ENCODE measurements at places on chromosomes 1 and 21. TPM values are rescaled to one million over a fixed set of nuclear protein-coding genes. Genes with fewer than 3 reads are reported as not detected.

The ADGRB2 gene
- total RNA-seq: 5.5 TPM

The TRIM67 gene
- total RNA-seq: 0.05 TPM

The C1orf116 gene
- 31.9 TPM for total RNA-seq

The PRAMEF14 gene
- total RNA-seq: not detected

GRCh38 chr1:185734929-185735700, 924 bp downstream of the HMCN1 start:
- H3K27ac ChIP-seq: peak overlapping the region; percentile 22
- no peak for DNase-seq

DNA sequence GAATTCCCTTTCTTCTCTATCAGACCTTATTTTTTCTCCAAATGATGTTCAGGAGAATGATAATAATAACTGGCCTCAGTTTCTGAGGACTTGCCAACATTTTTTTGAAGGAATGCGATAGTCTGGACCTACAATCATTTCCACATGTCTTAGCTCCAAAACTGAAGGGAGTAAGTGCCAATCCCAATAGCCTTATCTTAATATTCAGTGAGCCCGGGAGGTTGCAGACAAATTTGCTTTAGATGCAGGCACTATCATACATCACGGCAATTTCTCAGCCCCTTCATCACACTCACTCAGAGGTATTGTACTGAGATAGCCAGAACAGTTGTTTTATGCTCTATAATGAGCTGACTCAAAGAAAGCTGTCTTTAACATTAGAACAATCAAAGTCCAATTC, 796.9 kb downstream of the ADGRL2 start:
- no peak overlapping the region for H3K27ac ChIP-seq
- no peaks in the 10 kb centered on the region for H3K27me3 ChIP-seq
- H3K4me3 ChIP-seq: no peak overlapping the region
- no peak for DNase-seq
- no peaks in the 10 kb centered on the region for H3K36me3 ChIP-seq

- H3K4me3 ChIP-seq: no peak overlapping the region
- peaks cover 6% of the 10 kb centered on the region for H3K27me3 ChIP-seq
- H3K36me3 ChIP-seq: no peaks in the 10 kb centered on the region
- no peak for DNase-seq
- H3K4me1 ChIP-seq: no peaks in the 10 kb centered on the region
- no peak overlapping the region for H3K27ac ChIP-seq
Observed at GRCh38 chr1:162656266-162656665, 24.0 kb downstream of the DDR2 start.

GRCh38 chr1:186244825-186245224, 130.2 kb downstream of the TPR start:
- H3K4me3 ChIP-seq: no peak overlapping the region
- DNase-seq: no peak
- no peak overlapping the region for H3K27ac ChIP-seq
- no peaks in the 10 kb centered on the region for H3K36me3 ChIP-seq

DNA sequence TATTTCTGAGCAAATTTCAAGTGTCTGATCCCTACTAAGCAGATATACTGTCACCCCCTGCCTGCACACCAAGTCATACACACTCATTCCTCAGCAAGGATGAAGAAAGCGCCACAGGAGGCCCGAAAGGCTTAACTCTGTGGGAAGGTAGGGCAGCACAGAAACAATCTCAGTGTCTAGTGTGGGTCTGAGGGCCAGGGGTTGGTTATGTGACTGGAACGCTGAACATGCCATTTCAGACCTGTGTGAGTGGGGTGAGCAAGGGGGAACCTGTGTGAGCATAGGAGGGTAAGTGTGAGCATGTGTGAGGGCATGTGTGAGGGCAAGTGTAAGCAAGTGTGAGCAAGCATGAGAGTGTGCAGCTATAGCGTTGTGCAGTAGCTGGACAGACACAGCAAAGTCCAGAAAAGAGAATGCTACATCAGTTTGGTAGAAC, 6.2 kb downstream of the ITPKB start:
- peaks cover 14% of the 10 kb centered on the region for H3K27me3 ChIP-seq
- no peak overlapping the region for H3K27ac ChIP-seq
- H3K36me3 ChIP-seq: peaks cover 2% of the 10 kb centered on the region
- peaks cover 32% of the 10 kb centered on the region for H3K4me1 ChIP-seq
- H3K4me3 ChIP-seq: no peak overlapping the region

DNA sequence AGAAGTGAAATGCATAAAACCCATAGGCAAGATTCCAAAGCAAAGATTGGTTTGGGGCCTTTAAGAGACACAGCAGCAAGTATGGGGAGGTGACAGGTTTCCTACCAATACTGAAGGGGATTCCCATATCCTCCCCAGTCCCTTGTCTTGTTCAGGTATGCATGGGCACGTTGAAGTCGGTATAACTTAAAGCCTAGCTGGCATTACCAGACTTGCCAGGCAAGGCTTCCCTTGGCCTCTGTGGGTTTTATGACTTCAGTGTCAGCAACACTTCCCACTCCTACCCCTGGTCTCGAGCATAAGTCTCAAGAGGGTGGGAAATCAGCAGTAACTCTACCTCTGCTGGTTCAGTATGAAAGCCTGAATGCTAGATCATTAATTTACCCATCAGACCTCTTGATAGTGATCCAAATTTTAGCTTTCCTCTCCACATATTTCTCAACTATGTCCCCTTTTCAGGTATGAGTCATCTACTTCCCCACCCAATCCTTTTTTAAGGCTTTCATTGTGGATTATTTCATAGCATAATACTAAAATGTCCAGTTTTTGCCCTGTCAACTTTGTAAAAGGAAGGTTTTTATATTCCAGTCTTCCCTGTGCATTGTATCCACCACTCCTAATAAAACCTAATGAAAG, 6.8 kb downstream of the CYP4X1 start:
- H3K27me3 ChIP-seq: peaks cover 15% of the 10 kb centered on the region
- no peak overlapping the region for H3K27ac ChIP-seq
- no peak for DNase-seq
- no peak overlapping the region for H3K4me3 ChIP-seq

DNA sequence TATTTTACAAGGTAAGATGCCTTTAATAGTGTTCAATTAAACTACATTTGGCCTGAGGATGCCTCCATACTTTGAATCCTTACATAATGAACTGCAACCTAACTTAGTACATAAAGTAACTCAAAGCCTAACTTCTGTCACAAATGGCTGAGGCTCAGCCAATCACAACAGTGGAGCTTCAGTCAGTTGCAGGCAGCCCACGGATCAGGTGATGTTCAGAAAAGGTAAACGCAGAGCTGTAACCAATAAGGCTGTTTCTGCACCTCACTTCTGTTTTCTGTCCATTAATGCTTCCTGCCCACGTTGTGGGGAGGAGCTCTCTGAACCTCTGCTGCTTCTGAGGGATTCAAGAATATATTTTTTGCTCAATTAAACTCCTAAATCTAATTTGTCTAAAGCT, 94.8 kb upstream of the KIAA0040 start:
- no peak overlapping the region for H3K27ac ChIP-seq
- H3K27me3 ChIP-seq: no peaks in the 10 kb centered on the region
- H3K4me3 ChIP-seq: no peak overlapping the region
- no peaks in the 10 kb centered on the region for H3K4me1 ChIP-seq
- DNase-seq: no peak
- no peaks in the 10 kb centered on the region for H3K36me3 ChIP-seq

DNA sequence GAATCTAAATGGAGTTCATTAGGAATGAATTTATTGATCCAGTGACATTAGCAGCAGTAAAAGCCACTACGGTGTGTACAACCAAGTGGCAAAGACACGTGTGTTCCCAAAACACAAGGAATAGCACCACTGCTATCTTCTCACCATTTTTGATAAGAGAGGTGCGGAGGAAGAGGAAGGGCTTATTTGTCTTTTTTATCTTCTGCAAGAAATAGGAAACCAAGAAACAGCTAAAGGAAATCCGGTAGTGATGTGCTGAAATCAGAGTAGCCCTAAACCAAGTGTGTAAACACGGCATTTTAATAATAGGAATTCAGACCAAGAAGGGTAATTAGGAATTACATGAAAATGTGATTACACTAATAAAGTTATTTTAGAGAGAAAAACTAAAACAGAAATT, 9.1 kb upstream of the SCYL3 start:
- no peak overlapping the region for H3K27ac ChIP-seq
- peaks cover 11% of the 10 kb centered on the region for H3K4me1 ChIP-seq

GRCh38 chr21:41825881-41826280, 53.3 kb downstream of the PRDM15 start:
- H3K4me3 ChIP-seq: no peak overlapping the region
- no peaks in the 10 kb centered on the region for H3K27me3 ChIP-seq
- no peaks in the 10 kb centered on the region for H3K36me3 ChIP-seq

DNA sequence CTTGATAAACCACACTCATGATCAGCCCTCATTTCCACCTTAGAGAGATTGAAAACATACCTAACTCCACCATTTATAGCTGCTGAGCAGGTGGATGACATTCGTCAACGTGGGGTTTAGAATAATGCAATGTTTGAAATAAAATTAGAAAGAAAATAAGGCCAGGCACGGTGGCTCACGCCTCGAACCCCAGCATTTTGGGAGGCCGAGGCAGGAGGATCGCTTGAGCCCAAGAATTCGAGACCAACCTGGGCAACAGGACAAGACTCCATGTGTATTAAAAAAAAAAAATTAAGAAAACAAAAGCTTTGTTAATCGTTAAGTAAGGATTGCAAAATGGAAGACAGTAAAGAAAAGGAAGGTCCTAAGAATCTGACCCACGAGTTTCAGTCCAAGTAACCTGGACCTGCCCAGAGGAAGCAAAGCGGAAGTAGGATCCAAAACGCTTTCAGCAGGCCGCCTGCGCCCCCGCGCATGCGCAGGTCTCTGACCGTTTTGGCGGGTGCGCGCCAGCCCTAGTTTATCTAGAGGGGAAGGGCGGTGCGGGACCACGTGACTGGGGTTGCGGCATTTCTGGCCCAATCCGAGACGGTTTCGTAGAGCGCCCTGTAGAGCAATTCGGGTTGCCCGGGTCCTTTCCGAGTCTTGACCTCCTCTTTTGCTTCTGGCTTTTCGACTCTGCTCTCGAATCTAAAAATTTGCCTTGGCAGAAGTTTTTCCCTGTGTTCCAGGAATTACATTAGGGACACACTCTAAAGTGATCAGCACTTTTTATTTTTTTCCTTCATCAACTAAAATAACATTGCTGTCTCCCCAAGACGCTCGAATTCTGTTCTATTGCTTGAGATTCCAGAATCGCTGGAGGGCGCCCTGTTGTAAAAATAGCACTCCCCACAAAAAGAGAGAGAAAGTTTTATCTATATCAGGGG, 22.5 kb downstream of the ANP32E start:
- H3K4me1 ChIP-seq: peaks cover 2% of the 10 kb centered on the region
- peak overlapping the region; percentile 94 for H3K27ac ChIP-seq
- H3K27me3 ChIP-seq: peaks cover 17% of the 10 kb centered on the region
- H3K4me3 ChIP-seq: peak overlapping the region; percentile 79

DNA sequence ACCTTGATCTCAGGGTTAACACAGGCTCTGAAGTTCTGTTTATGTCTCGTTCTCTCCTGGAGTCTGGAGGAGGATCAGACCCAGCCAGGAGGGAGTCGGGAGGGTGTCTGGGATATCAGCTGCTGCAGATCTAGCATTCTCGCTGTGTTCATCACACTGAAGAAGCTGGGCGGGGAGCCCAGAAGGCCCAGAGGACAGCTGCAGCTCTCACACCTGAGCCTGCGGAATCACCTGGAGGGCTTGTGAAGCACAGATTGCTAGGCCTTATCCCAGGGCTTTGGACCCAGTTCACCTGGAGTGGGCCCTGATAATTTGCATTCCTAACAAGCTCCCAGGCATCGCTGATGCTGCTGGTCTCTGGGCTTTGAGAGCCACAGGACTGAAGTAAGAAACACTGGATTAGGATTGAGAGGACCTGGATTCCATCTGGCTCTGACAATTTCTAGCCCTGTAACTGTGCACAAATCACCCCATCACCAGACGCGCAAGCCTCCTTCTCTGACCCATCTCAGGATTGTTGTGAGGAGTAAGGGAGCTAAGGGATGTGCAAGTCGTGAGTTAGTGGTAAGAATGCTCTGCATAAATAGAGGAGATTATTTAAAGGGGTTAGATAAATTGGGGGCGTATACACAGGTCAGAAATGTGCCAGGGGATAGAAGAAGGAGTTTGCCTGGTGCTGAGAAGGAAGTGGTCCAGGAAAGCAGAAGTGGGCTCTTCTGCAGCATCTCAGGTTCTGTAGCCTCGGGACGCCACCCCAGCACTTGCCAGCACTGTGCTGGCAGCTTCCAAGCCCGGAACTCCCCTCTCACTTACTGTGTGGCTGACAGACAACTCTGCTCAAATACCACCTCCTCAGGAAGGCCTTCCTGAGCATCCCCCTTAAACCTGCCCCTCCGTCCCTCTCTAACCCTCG, 19.1 kb downstream of the ABCA4 start:
- no peak overlapping the region for H3K27ac ChIP-seq
- H3K27me3 ChIP-seq: peaks cover 16% of the 10 kb centered on the region
- no peak overlapping the region for H3K4me3 ChIP-seq
- no peak for DNase-seq
- H3K4me1 ChIP-seq: peaks cover 37% of the 10 kb centered on the region

DNA sequence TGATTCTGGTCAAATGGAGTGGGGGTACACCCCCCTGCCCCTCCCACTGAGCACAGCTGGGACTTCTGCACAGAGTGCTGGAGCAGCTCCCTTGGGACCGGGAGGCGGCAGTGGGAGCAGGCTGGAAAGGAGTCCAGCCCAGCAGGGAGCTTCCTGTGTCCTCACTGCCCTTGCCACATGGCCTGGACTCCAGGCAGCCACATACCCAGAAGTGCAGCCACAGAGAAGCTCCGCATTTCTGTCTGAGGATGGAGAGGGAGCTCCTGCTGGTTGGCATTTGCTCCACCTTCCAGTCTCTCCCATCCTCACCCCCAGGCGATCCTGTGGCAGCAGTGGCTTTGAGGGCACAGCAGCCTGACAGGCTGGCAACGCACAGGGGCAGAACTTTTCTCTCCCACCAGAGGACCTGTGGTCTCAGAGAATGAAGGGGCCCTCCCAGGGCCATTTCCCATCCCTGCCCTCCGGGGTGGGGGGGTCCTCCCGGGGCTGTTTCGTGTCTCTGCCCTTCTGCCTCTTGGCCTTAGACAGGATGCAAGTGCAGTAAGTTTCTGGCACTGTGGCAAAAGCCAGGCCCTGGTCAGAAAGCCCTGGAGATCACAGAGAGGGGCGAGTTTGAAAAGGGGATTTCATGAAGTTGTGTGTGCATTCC, 103.6 kb upstream of the COL6A1 start:
- no peaks in the 10 kb centered on the region for H3K36me3 ChIP-seq
- no peaks in the 10 kb centered on the region for H3K4me1 ChIP-seq
- peaks cover 22% of the 10 kb centered on the region for H3K27me3 ChIP-seq
- no peak for DNase-seq
- H3K27ac ChIP-seq: no peak overlapping the region

Data from progenitor cell of endocrine pancreas (in vitro differentiated cells).